GM12892 (cell line): ENCODE measurements at places on chromosomes 5 and 9.

GRCh38 chr5:150531686-150532085 is 23.8 kb downstream of the NDST1 start:
- DNase-seq, result no peak

DNA sequence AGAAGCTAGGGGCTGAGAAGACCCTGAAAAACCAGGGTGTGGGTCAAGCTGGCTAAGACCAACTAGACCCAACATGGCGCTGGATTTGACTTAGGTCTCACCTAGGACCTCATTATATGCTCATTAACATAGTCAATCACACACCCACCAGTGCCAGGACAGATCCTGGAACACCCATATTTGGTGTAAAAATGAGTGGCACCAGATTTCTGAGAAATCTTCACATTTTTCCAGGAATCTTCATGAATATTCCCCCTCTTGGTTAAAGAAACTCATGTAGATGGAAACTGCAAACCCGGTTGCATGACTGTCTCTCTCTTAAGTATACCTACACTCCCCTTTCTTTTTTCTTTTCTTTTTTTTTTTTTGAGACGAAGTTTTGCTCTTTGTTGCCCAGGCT is 17.9 kb upstream of the RAB14 start:
- DNase-seq, result no peak

- DNase-seq, result no peak
Observed at GRCh38 chr5:129141078-129141477, 46.5 kb downstream of the ISOC1 start.

DNA sequence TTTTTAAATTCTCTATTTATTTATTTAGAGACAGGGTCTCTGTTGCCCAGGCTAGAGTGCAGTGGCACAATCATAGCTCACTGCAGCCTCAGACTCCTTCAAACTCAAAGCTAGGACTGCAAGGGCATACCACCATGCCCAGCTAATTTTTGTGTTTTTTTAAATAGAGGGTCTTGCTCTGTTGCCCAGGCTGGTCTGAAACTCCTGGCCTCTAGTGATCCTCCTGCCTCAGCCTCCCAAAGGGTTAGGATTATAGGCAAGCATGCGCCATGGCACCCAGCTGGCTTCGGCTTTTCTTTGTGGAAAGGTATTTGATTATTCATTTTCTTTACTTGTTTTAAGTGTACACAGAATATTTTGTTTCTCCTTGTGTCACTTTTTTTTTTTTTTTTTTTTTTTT is 5.2 kb downstream of the ZNF346 start:
- DNase-seq, result no peak

DNA sequence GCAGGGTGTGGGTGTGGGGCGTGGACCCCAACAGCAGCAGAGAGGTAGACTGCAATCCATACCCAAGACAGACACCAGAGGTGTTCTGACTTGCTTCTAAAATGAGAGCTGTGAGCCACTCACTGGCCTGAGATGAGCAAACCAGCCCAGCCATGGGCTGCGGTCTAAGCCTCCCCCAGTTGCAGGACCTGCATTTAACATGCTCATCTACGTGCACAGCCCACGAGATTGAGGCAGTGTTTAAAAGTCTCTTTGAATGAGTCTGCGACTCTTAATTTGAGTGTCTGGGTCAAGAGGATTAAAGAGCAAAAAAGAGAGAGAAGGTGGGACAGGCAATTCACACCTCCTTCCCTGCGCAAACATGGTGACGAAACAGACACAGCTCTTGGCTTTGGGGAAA is 5.9 kb downstream of the SURF4 start:
- DNase-seq, result no peak

DNA sequence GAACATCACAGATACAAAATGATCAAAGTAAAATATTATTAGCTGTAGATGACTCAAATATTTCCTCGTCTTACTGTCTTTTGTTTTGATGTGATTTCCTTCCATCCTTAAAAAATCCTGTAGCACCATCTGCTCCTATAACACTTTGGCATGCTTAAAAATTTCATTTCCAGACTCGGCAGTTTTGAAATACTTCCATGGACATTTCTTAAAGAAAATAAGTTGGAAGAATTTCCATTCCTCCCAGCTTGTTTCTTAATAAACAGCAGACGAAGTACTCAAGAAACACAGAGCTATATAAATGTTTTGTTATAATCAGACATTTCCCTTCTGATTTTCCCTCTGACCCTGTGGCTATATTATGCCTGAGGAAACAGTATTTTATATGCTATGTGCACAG is 41.2 kb upstream of the SVEP1 start:
- no peak for DNase-seq

- no peak for DNase-seq
Observed at GRCh38 chr5:150441813-150442698, 7.5 kb downstream of the RPS14 start.

- peak; percentile 40 for DNase-seq
Observed at GRCh38 chr5:100900796-100901781, 2.0 kb downstream of the ST8SIA4 start.

GRCh38 chr9:137150617-137151457 is 11.9 kb downstream of the GRIN1 start:
- peak; percentile 83 for DNase-seq

DNA sequence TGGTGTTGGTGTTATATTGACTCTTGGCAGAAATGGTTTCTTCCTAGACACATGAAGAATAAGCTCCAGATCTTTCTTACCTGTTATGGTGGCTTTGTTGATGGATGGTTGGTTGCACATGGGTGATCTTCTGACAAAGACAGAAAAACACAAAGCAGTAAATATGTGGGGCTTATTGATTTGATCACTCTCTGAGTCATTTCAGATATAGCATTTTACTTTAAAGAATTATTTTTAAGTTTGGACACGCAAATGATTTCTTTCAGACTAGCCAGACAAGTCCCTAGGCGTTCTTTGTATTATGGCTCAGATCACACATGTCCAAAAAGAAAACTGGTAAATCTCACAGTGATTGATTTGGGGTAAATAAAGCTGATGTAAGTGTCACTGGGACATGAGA is 597.6 kb downstream of the RAB3C start:
- DNase-seq, result no peak

DNA sequence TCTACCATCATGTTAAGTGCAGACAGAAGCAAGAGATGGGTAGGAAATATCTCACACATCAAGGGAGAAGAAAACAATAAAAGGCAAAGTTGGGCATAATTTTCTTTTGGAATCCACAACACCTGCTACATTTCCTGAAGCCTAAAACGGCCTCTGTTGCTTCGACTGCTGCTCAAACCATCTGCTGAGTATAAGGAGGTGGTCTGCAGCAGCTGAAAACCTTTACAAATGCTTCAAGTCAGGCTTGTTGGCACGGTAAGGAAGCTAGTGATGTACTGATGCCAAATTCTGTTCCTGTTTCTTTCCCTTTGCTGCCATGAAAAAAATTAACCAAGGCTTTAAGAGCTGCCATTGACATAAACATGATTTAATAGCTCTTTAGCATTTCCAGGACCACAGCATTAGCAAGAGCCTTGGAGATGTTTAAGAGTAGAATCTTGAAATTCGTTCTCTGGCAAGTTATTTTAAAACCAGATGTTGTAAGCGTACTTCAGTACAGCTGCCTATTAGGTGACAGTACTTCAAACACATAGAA is 75.6 kb downstream of the DMRTA1 start:
- no peak for DNase-seq

GRCh38 chr5:134590992-134591659 is 41.5 kb downstream of the SAR1B start:
- no peak for DNase-seq

GRCh38 chr5:6632324-6632887 is 438 bp downstream of the NSUN2 start:
- DNase-seq, result no peak

GRCh38 chr5:108546939-108547338 is 165.0 kb upstream of the FBXL17 start:
- DNase-seq, result no peak

DNA sequence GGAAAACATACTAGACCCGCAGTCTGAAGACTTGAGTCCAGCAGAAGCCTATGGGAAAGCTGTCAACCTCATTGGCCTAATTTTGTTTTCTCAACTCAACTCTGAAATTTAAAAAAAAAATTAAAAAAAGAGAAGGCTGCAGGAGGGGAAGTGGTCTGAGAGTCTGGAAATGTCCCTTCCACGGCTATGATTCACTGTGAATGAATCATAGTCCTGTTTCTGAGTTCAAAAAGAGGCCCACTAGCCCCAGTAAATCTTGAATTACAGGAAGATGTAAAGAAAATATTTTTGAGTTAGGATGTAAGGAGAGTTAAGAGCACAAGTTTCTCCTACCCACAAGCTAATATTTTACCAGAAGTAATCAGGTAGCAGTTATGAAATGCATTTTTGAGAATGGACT is 565.5 kb upstream of the DMAC1 start:
- DNase-seq, result no peak

GRCh38 chr9:137454145-137454596 is 5.0 kb downstream of the NSMF start:
- DNase-seq, result peak; percentile 70

DNA sequence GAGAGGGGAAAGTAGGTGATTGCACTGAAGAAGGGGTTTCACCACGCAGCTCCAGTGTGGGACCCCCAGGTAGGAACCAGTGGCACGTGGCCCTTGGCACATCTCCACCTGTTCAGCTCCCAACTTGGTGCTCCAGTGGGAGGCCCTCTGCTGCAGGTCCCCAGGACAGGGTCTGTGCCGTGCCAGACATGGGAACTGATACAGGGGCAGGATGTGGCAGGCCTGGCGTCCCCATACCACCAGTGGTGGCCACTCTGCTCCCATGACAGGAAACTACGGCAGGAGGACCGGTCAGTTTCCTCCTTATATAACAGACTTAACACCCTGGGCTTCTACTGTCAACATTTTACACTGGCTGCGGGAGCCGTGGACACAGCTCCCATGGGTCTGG is 67.3 kb downstream of the PSMB7 start:
- DNase-seq, result no peak

DNA sequence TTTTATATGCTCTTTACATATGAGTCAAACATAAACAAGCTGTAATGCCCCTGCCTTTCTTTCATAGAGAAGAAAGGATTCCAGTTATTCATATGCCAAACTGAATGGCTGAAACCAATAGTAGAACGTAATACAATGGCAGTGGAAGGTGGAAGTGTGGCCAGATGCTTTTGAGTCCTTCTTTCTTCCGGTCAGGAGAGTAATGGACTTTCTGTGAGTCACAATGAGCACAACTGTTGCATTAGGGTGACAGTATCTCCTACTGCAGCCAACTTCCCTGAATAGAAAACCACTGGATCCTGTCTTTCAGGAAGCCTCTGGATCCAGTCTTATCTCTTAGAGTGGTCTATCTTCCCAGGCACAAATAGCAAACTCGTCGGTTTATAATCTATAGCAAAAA is 855.2 kb downstream of the MAT2B start:
- DNase-seq, result no peak

DNA sequence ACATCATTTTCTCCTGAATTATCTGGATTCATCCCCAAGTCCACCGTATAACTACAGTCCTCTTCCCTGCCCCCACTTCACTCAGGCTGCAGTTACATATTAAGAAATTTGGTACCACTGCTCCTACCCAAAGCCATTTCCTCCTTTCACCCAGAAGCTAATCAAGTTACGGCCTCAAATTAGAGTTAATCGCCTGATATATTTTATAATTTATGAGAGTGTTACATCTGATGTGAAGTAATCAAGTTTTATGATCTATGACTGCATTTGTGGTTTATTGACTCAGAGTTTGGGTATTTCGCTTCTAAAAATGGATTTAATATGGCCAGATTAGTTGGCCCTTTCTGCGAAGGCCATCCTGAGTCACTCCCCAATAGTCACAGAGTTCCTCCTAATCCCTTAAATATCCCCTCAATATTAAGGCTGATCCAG is 223.6 kb upstream of the KIF2A start:
- no peak for DNase-seq

DNA sequence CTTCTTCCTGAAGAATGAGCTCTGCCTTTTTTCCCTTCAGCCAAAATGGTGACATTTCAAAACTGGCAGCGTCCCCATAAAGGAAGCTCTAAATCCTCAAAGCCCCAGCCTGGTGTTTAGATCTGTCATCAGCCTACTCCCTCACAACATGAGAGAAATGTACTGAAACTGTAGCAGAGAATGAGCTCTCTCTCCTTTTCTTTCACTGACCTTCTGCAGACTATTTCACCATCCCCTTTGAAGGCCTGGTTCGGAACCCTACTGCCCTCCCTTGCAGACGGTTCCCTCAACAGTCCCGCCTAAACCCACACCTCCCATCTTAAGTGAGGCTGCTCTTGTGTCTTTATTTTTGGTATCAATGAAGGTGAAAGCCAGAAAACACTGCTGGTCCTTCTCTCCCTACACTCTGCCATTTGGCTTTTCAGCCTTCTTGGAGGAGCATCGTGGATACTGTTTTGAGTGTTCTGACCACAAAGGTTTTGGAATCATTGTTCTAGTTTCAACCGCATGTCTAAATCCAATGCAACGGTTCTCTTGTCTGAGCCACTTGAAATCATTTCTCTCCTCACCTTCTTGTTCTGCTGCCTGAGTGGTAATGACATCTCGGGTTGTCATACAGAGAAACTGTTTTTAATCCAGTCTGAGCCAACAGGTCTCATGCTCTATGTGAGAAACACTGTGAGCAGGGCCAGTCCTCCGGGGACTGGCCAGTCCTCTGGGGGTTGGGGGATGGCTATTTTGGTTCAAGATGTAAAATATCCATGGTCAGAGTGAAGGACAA is 39.0 kb downstream of the ITK start:
- DNase-seq, result no peak

GRCh38 chr5:134459010-134459403 is 47.3 kb upstream of the CDKN2AIPNL start:
- no peak for DNase-seq

DNA sequence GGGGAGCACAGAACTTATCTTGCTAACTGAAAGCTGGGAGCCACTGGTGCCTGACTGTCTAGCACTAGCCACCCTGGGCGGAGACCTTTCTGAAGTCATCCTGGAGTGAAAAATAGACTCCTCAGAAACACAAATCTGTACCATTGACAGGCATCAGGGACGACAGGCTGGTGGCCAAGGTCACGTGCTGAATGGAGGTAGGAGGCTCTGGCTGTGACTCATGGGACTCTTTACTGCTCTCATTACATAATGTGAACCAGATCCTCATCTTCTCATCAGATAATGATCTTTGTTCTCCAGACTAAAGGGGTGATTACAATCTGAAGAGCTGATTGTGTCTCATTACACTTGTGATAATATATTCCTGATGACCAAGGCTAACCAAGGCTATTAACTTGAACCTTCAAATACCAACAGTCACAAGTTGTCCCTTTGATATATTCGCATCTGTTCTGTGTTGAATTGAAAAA is 91.8 kb downstream of the SEMA5A start:
- DNase-seq, result no peak

GRCh38 chr5:68953231-68953874 is 140.5 kb upstream of the SLC30A5 start:
- DNase-seq, result no peak

- no peak for DNase-seq
Observed at GRCh38 chr5:172503925-172504700, 49.8 kb upstream of the SH3PXD2B start.

- DNase-seq, result peak; percentile 11
Observed at GRCh38 chr9:22446950-22447617, 460 bp downstream of the DMRTA1 start.

DNA sequence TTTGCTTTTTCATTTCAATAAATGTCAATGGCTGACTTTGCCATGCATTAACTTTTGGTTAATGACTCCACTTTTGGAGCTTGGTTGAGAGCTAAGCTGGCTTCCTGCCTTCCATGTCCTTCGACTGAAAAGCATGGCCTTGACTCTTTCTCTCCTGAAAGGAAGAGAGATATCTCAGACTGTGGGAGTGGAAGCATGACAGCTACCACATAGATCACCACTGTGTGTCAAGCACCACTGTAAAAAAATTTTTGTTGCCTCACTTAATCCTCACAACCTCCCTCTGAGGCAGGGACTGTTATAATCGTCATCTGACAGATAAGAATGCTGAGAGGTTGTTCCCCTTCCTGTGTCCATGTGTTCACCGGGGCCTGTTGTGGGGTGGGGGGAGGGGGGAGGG is 184.8 kb downstream of the RORB start:
- no peak for DNase-seq
